ENCODE measurements at places on chromosomes 7 and 10. TPM values are rescaled to one million over a fixed set of nuclear protein-coding genes. Genes with fewer than 3 reads are reported as not detected.

DNA sequence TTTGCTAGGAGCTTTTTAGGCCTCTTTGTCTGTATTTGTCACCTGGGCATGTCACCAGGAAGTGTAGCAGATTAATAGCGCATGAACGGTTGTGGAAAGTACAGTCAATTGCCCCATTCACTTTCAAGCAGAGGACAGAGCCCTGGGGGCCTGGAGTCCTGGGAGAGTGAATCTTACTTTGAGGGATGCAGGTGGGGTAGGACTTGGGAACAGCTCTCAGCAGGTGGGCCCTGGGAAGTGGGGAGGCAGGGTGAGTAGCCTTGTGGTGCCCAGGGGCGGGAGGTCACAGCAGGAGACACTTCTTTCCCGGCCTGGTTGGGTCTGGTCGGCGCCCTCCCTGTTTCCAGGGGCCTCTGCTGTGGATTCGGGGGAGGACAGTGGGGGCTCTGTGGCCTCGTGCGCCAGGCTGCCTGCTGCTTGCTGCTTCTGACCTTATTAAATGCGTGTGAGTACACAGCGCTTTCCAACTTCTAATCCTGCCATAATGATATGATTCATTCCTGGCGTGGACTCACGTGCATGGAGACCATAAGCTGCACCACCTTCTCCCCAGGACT is 51.6 kb upstream of the AQP1 start:
- no peak for DNase-seq

GRCh38 chr7:88111140-88111743 is 108.6 kb downstream of the SRI start:
- DNase-seq: no peak

GRCh38 chr7:83593921-83594475 is 54.9 kb downstream of the SEMA3E start:
- no peak for DNase-seq

GRCh38 chr7:35681231-35682029 is 13.5 kb downstream of the HERPUD2 start:
- DNase-seq: no peak

- no peak for DNase-seq
Observed at GRCh38 chr10:8331387-8331786, 276.9 kb downstream of the GATA3 start.

GRCh38 chr7:11256501-11256900 is 282.8 kb downstream of the PHF14 start:
- no peak for DNase-seq

DNA sequence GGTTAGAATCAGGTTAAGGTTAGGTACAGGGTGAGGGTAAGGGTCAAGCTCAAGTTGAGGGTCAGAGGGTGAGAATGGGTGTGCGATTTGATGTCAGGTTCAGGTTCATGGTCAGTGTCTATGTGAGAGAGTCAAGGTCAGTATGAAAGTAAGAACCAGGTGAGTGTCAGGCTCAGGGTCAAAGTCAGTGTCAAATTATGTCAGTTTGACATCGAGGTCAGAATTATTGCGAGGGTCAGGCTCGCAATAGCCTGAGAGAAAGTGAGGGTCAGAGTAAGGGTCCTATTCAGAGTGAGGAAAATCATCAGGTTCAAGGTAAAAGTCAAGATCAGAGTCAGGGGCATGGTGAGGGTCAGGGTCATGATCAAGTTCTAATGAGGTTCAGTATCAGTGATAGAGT is 13.0 kb downstream of the MRPS24 start:
- DNase-seq: no peak

GRCh38 chr10:22713853-22714478 is 412 bp downstream of the PIP4K2A start:
- peak; percentile 21 for DNase-seq

DNA sequence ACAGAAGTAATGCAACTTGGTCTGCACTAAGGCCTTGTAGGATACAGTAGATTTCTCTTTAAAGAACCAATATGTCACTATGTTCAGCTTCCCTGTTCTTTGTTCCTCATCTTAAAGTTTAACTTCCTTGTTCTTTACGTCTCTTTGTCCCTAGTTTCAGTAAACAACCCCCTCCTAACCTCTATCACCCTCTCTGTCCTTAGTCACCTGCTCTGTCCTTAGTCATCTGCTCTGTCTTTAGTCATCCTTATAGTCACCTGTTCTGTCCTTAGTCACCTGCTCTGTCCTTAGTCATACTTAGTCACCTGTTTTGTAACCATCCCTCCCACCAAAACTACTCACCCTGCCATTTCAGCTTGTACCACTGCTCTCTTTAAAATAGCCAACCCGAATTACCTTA is 144.6 kb upstream of the TMEM106B start:
- no peak for DNase-seq

GRCh38 chr10:96718304-96718990 is 1.9 kb downstream of the PIK3AP1 start:
- no peak for DNase-seq

GRCh38 chr7:93559639-93560491 is 14.7 kb downstream of the CALCR start:
- no peak for DNase-seq

- no peak for DNase-seq
Observed at GRCh38 chr10:124205432-124205831, 112.0 kb upstream of the CHST15 start.

- DNase-seq: no peak
Observed at GRCh38 chr7:142940966-142941535, 1.8 kb downstream of the LLCFC1 start.

DNA sequence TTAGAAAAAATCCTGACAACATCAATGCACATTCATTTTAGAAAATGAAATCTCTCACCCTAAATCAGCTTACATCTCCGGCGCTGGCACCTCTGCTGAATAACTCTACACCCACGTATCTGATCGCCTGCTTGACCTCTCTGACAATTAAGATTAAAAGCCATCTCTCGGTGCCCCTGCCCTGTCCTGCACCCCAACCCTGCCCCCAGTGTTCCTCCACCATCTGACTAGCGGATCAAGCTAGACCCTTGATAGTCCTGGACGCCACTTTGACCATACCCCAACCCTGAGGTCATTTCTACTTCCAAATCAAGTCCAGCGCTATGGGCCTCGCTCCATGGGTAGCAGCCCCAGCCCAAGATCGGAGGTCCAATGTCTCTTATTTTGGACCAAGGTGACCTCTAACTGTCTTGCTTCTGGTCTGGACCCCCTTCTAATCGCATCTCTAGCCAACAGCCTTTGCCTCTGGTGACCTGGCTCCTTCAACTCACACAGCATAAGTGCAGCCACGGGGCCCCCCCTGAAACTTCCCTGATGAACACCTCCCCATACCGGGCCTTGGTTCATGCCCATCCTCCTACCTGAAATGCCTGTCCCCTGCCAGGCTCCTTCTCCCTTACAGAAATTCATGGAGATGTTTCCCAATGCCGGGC is 28.5 kb downstream of the BTBD16 start:
- DNase-seq: no peak

DNA sequence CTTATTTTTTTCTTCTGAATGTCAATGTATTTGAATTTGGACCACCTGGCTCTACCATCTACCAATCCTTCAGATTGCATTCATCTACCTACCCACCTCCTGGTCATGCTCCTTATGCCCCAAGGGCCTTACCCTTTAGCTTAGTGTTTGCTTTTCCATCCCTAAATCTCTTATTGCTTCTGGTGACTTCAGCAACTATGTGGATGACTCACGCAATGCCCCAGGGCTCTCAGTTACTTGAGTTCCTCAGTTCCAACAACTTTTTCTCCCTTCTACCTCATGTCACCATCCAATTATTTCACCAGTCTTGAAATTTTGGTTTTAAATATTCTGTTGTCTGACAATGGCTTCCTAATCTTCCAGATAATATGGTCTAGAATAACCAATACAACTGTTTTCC is 118.9 kb downstream of the CFAP58 start:
- DNase-seq: peak; percentile 28

GRCh38 chr10:72218726-72219125 is 2.6 kb upstream of the ASCC1 start:
- no peak for DNase-seq

GRCh38 chr10:71212318-71213126 is at the start of gene UNC5B:
TSS of gene UNC5B (plus strand) at chr10:71212570. CDS start at chr10:71212986, 416 bp downstream.
- peak; percentile 86 for DNase-seq

DNA sequence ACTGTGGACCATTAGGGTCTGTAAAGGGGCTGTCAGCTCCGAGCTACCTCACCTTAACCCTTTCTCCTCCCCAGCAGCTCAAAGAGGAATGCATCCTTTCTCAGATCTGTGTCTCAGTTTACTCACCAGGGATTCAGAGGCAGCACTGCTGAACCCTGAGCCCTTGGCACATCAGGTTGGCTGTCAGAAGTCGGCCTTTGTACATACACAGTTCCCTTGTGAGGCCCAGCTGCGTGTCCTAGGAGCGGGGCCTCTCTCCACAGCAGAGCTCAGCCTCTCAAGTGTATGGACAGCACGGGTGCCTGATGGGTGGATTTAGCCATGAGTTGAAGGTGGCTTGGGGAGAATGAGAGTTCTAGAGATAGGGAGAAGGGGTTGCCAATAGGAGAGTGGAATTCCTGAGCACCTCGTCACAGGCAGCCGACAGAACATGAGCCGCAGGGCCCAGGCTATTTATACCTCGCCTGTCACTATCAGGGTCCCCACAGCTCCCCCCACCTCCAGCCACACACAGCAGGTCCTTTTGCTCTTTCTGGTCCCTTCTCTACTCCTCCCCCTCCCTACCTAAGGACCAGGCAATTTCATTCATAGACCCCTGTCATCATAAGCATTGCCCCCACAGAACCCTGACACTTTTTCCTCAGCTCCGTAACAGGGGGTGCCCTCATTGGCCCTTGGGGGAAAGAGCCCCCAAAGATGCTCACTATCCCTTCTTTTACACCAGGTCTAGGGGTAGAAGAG is 2.1 kb upstream of the FLNC start:
- peak; percentile 49 for DNase-seq

DNA sequence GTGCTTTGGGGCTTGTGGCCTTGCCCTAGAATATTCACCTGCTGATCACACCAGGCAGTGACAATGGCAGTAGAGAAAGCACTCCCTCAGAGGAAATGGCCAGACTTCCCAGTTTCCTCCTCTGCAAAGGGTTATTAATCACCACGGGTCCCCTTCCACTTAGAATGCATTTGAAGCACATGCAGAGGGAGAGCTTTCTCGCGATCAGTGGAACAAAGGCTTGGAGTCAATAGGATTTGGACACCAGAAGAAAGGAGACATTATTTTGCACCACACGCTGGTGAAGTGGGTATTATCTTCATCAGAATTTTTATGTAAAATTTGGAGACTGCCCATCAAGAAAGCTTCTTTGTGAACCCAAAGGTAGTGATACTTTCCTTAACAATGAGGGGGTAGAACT is 35.4 kb upstream of the INHBA start:
- DNase-seq: no peak

DNA sequence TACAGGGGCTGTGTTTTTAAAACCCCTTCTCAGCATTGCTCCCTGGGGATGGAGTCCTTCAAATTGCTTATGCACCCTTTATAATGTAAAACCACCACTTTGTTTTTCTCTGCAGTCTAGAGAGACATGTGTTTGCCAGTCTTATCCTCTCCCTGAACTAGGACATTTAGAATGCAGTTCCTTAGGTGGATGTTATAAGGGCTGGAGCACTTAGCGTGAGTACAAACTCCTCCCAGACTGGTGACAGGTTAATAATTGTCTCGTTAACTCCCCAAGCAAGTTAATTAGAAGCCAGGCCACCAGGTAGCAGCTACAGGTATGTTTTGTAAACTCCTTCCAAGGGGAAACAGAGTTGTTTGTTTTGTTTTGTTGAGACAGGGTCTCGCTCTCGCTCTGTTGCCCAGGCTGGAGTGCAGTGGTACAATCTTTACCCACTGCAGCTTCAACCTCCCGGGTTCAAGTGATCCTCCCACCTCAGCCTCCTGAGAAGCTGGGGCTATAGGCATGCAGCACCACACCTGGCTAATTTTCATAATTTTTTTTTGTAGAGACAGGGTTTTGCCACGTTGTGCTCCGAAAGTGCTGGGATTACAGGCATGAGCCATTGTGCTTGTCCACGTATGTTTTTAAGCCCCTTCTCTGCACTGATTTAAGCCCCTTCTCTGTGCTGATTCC is 100.2 kb downstream of the FAM107B start:
- no peak for DNase-seq

- no peak for DNase-seq
Observed at GRCh38 chr10:88232983-88233543, 350.1 kb downstream of the RNLS start.

DNA sequence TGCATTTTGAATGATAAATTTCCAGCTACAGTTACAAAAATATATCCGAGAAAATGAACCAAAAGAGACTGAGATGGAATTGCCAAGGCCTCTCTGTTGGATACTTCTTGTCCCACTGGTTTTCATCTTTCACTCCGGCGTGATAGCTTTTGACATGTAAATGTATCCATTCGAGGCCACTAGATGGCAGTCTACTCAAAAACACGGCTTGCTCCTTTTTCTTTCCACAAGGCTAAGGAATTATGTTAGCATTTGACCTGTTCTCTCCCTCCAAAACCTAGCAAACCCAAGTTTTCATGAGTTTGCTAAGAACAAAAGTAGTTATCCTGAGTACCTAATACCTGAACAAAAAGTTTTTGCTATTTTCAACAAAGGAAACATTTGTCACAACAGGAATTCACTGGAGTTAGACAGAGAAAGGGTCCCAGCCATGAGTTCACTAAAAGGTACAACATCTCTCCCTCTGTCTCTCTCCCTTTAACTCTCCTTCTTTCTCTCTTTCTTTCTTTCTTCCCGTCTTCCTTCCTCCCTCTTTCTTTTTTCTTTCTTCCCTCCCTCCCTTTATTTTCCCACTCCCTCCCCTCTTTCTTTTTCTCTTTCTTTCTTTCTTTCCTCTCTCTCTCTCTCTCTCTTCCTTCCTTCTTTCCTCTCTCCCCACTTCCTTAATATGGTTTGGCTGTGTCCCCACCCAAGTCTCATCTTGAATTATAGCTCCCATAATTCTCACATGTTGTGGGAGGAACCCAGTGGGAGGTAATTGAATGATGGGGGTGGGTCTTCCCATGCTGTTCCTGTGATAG is 207.9 kb upstream of the MYO3A start:
- DNase-seq: no peak

GRCh38 chr10:23024002-23024401 is 71.4 kb upstream of the MSRB2 start:
- no peak for DNase-seq

- no peak for DNase-seq
Observed at GRCh38 chr7:142784716-142785115, 13.9 kb downstream of the PRSS2 start.

GRCh38 chr10:102998399-102998907 is 80.4 kb downstream of the CNNM2 start:
- no peak for DNase-seq

MINDY4 gene
- total RNA-seq: 1.7 TPM

ACSL5 gene
- 3.2 TPM for total RNA-seq

CALML5 gene
- total RNA-seq: not detected

ERCC6 gene
- 13.8 TPM for total RNA-seq

KLHDC10 gene
- total RNA-seq: 11.6 TPM

C7orf33 gene
- not detected for total RNA-seq

PTEN gene
- total RNA-seq: 19.6 TPM

TMEM270 gene
- not detected for total RNA-seq

ABLIM1 gene
- 19.4 TPM for total RNA-seq

TMEM236 gene
- total RNA-seq: not detected

DLG5 gene
- 22.6 TPM for total RNA-seq

All from MG63 (cell line).